GM03348 (cell line): ENCODE measurements at places on chromosomes 6 and 20.

DNA sequence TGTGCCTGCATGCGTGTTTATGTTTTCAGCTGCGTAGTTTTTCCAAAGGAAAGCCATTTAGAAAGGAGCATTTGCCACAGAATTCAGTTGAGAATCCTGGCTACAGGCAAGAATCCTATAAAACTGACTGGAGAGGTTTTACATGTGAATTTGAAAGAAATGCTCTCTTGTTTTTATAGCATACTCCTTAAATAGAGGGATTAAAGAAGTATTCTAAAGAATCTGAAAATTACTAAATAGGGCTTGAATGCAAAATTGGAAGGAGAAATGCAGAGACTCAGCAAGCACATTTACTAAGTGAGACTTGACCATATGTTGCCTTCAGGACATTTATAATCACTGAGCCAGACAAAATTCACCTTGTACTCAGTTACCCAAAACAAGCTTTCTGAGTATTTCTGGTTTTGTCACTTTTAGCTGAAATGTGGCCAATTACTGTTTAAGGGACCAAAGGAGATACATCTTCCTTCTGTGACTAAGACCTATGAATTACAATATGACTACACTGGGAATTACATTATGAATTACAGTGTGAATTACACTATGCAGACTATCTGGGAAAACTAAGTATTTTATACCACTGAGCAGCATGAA is 107.4 kb upstream of the ASCC3 start:
- DNase-seq, result no peak

- no peak for DNase-seq
Measured at GRCh38 chr20:294602-295001, 2.8 kb upstream of the ZCCHC3 start.

GRCh38 chr6:70734979-70735378 is 67.3 kb downstream of the SMAP1 start:
- no peak for DNase-seq

DNA sequence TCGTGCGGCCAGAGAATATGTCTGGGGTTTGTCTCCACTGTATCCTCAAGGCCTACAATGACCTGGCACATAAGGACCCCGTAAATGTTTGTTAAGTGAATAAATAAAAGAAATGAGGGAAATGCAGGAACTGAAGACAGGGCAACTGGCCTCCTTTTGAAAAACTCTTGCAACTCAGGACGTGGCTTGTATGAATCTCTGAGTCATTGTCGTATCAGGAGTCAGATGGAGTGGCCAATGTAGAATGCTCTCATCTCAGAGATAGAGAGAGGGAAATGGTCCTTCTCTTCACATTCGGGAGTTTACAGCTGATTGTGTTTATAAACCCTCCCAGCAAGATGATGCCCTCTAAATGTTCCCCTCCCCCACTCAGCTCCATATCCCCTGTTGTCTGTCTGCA is 57.1 kb downstream of the UST start:
- DNase-seq, result no peak

- DNase-seq, result no peak
Measured at GRCh38 chr6:141969201-141969600, 163.5 kb upstream of the GJE1 start.

DNA sequence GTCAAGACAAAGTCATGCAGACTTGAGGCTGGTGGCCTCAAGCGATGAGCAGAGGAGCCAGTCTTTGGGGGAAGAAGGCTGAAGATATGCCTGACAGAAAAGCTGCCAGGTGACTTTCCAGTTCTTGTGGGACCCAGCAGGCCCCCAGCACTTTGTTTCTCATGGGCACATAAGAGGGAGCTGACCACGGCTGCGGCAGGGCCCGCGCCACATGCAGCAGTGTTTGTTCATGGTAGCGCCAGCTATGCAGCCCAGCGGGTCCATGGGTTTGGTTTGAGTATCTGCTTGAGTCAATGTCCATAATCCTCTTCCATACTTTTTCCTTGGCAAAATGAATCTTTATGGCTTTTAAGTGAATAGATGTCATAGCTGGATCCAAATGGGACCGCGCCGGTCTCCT is 91.0 kb upstream of the LY86 start:
- no peak for DNase-seq
